ENCODE measurements at places on chromosomes 6 and 20. TPM values are rescaled to one million over a fixed set of nuclear protein-coding genes. Genes with fewer than 3 reads are reported as not detected.

The GRM1 gene
- not detected for total RNA-seq

The RNF39 gene
- total RNA-seq: not detected

The SLC22A2 gene
- not detected for total RNA-seq

DNA sequence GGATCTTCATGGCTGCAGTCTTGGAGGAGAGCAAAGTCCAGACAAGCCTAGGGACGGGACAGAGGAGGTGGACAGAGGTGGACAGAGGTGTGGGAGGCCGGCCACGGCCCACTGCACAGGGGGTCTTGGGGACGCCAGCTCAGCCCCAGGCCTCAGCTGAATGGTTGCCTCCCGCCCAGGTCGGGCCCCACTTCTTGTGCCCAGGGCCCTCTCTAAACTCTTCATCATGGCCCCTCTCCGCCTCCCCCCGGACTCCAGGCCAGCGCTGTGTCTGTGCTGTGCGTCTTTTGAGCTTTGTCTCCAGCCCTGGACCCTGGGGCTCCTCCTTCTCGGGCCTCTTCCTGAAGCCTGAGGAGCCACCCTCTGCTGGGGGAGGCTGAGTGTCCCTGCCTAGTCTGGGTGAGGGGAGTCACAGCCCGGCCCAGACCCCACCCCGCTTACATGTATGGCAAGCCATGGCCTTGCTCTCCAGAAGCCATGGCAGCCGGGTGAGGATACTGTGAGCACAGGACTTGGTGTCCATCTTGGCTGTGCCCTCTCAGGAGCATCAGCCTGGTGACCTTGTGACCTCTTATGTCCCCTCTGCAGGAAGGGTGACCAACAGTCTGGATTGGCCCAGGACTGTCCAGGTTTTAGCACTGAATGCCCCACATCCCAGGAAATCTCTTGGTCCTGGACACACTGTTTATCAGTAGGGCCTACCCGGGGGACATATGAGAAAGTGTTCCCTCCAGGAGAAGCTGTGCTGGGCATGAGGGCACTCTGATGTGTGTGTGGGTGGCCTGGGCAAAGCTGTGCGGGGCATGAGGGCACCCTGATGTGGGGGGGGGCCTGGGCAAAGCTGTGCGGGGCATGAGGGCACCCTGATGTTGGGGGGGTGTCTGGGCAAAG lies 9.4 kb upstream of the NPBWR2 start:
- DNase-seq: no peak

DNA sequence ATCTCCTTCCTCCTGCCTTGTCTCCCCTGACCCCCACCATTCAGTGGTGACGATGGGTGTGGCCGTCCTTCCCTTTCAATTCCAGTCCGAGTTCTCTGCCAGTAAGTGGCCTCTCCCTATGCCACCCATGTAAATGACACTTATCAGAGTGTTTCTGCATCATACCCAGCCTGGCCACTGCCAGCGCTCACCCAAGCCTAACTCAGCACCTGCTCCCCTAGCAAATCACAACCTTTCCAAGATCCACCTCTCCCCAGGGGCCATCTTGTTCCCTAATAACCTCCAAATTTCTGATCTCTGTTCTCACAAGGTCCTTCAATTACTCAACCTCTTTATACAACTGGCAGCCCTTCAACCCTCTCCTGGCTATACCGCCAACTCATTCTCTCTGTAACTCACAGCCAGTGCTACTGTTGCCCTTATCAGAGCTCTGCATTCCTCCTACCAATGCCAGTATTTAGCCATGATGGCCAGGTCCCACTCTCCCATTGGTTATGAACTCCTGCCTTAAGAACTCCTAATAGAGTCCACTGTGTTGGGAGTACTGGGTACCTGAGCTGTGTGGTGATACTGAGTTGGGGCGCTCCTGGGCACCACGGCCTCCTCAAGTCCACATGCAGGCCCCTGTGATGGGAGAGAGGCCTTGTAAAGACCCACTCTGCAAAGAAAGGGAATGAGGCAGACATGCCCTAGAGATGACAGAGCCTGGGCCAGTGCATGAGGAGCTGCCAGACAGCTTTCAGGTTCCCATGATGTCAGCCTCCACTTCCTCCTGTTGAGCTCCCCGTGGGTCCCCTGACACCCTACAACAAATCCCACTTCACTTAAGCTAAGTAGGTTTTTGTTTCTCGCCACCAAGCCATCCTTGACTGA lies 187.4 kb upstream of the RREB1 start:
- DNase-seq: no peak

- DNase-seq: no peak
Observed at GRCh38 chr20:33685328-33686099, 671 bp downstream of the E2F1 start.

- peak; percentile 90 for DNase-seq
Observed at GRCh38 chr6:26309731-26310142, 55.3 kb upstream of the BTN3A2 start.

DNA sequence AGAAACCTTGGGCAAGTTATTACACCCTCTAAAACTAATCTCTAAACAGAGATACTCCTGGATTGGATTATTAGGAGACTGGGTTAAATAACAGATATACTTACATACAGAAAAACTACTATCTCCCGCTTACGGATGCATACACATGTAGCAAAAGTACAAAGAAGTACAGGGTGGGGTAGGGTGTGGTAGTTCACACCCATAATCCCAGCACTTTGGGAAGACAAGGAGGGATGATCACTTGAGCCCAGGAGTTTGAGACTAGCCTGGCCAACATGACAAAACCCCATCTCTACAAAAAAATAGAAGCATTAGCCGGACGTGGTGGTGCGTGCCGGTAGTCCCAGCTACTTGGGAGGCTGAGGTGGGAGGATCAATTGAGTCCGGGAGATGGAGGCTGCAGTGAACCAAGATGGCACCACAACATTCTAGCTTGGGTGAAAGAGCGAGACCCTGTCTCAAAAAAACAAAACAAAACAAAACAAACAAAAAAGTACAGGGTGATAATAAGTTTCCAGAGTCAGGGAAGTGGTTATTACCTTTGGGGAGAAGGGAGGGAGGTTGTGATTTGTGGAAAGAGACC lies 8.1 kb downstream of the PIM1 start:
- DNase-seq: no peak

DNA sequence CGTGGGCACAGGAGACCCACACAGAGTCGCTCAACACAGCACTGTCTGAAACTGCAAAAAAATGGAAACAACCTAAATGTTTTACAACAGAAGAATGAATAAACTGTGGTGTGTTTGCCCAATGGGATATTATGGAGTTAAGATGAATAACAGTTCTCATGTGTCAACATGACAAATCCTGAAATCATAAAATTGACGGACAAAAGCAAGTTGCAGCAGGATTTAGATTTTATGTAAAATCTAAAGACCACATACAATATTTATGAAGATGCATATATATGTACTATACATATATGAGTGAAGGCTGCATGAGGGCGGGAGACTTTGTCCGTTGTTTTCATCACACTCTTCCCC lies 79.7 kb downstream of the GRM4 start:
- DNase-seq: no peak

DNA sequence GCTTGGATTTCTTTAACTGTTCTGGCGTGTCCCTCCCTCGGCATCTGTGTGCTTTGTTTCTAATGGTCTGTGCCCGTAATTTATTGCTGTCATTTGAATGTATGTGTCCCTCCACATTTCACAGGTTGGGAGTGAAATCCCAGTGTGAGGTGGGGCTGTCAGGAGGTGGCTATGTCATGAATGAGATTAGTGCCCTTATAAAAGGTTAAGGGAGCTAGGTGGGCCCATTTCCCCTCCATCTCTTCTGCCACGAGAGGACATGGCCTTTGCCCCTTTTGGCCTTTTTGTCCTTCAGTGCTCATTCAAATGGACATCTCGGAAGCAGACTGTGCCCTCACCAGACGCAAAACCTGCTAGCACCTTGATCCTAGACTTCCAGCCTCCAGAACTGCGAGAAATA lies 96.3 kb downstream of the LAMP5 start:
- no peak for DNase-seq

DNA sequence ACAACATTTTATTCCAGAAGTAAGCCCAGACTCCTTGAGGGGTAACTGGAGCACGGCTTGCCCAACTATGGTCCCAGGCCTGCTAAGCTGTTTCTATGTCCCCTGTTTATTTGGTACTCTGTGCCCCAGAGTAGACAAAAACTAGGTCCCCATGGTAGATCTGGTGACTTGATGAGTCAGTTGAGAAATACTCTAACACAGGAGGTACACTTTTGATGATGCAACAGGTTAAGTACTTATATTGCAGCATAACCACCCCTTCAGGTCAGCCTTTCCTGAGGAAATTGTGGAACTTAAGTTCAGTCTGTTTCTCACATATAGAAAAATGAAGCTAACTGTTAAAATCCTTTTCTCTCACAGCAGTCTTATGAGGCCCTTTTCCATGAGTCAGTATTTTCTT lies 19.6 kb downstream of the TTPAL start:
- peak; percentile 63 for DNase-seq

DNA sequence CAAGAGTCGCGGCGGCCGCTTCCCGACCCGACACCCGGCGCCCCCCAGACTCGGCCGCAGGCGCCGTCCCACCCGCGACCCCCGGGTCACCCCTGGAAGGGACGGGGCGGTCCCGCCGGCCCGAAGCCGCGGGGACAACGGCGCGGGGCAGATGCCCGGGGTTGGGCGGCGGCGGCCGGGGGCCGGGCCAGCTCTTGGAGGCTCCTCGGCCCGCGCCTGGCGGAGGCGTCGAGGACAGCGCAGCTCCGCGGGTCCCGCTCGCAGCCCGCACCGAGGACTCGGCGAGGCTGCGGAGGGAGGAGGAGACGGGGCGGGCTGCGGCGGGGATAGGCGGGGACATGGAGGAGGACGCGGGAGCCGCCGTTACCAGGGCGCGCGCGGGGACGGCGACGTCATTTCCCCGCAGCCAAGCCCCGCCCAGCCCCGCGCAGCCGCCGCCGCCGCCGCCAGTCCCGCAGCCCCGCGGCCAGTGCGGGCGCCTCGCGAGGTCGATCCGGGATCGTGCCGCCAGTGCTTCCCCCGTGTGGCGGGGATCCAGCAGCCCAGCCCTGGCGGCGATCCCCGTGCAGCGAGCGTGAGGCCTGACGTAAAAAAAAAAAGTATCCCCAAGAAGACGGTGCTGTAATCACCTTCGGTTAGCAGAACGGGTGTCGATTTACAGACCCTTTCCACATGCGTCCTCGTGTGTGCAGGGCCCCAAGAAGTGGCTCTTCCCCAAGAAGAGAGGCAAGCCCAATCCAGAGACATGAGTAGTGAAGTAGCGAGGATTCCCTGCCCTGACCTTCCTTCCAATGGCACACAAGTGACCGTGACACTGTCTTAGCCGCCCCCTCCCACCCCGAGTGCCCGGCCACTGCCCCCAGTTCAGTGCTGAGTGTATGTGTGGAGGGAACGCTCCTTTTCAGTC lies at the start of gene FAM184A:
TSS of gene FAM184A (minus strand) at position 289 of the 907 bp plus-strand sequence. CDS start 365 bp downstream, outside the sequence.
- peak; percentile 4 for DNase-seq

- DNase-seq: no peak
Observed at GRCh38 chr6:132234356-132234755, 166.9 kb downstream of the MOXD1 start.

DNA sequence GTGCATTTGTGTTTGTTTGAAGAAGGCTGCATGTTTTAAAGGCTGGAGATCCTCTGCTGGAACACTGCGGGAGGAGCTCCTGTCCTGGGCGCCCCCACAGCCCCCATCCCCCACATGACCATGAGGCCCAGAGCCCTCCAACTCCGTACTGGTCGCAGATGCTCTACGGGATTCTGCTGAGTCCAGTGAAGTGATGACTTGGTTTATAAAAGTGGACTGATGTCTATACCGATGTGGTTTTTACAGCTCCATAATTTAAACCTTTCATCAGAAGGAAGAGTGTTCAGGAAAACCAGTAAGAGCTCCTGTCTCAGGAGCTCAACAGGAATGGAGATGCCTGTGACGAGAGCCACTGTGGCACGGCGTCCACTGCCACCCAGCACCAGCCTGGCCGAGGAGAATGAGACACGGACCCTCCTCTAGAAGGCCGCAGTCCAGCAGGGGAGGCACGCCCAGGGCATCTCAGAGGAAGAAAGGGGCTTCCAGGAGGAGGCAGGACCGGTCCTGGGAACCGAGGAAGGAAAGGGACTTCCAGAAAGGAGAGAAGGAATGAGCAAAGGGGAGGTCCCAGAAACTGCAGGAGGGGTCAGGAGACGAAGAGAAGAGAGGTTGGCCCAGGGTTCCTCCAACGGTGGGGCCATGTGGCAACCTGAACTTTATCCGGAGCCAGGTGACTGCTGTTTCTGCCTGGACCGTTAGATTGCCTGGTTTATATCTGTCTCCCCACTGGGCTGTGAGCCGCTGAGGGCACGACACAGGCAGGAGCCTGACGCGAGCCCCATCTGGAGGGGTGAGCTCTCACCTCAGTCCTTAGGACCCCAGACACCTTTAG lies 26.9 kb downstream of the BFSP1 start:
- no peak for DNase-seq

DNA sequence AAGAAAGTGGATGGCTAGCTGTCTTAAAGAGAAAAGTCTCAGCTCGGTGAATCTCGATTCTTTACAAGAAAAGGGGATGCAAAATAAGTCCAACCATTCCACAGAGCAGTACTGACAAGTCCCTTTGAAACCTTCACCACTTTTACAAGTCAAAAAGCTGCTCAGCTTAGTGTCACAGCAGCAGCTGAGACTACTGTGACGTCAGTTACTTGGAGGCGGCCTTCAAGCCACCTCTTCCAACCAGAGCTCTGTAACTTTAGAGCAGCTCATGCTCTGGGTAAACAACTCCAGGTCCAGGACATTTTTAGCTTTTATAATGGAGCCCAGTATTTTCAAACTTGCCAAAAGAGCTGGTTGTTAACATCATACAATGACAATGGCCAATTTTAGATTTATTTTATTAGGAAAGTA lies at the start of gene KIAA0408:
TSS of gene KIAA0408 (minus strand) at position 159 of the 411 bp plus-strand sequence. CDS start 5,408 bp downstream, outside the sequence.
- peak; percentile 63 for DNase-seq

GRCh38 chr6:5214570-5215052 lies 46.1 kb downstream of the LYRM4 start:
- no peak for DNase-seq

DNA sequence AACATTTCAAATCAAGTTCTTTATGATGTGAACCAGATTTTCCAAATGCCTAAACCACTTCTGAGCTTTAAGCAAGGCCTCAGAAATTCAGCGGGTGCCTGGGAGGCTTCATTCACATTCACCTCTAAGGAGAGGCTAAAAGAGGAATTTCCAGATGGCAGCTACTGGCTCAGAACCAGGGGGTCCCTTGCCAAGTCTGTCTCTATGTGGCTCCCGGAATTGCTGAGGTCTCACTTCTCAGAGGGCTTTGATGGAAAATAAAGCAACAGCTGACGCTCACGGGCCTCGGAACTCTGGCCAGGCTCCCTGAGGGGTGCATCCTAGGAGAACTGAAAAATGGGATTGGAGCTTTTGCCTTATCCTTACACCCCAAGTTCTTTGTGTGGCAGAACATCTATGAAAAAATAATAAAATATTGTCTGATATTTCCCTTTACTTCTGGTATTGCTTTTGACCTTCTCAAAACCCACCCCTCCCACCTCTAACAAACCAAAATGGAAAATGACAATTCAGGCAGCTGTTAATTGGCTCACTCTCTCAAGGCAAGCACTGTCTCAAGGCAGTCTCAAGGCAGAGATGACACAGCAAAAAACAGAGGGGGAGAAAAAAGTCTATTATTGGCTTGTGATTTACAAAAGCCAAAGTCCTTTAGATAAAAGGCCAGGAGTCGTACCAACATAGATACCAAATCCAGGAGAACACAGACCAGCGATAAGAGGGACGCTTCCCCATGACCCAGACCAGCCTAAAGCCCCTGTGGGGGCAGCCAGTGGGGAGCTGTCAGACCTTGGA lies 21.8 kb upstream of the LRRN4 start:
- no peak for DNase-seq

Data from HFFc6 (cell line).